ENCODE measurements at places on chromosomes 3 and 15.

DNA sequence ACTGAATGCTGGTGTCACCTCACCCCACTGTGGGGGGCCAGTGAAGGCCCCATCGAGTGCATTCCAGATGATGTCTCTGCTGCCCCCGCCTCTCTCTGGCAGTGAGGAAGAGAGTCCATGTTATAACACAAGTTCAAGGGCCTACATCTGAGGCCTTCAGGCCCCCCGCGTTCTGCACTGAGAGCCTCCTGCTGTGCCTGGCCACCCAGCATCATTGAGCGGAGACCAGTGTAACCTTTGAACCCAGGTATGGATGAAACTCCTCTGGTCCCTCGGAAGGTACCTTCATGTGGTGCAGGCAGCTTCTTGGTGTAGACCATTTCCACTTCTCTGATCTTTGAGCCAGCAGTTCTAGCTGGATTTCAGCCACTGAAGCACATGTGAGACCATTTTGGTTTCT lies 324.9 kb downstream of the OCA2 start:
- DNase-seq: no peak

- DNase-seq: no peak
Measured at GRCh38 chr15:67945951-67946700, 106.3 kb upstream of the RNU6-1 start.

DNA sequence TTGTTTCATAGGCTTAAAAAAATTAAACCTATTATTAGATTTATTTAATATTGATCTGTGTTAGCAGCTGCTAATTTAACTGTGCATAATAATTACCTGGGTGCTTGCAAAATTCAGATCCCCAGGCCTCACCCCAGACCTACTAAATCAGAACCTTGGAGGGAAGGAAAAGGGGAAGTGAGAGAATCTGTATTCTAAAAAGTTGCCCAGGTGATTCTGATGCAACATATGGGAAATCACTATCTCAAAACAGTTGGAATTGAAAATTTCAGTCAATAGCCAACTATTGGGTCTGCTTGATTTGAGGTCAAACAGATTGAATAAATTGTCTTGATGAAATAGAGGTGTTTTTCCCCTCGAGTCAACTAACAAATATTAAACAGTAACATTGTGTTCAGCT lies 538.5 kb upstream of the ADAMTS9 start:
- DNase-seq: no peak

DNA sequence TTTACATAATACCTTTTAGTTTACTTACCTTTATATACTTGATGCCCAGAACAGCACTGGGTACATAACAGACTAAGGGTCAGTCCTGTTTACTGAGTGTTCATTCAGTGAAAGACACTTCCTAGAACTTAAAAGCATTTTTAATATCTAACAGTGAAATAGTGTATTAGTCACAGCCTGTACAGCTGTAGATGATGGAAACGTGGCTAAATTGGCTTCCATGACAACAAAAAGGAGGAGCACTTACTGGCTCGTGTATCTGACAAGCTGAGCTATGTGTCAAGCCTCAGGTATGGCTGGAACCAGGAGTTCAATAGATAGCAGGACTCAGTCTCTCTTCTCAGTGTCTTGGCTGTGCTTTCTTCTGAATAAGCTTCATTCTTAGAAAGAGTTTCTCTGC lies 40.2 kb downstream of the CMTM8 start:
- peak; percentile 36 for DNase-seq

- no peak for DNase-seq
Measured at GRCh38 chr3:190169243-190169642, 48.5 kb upstream of the P3H2 start.

DNA sequence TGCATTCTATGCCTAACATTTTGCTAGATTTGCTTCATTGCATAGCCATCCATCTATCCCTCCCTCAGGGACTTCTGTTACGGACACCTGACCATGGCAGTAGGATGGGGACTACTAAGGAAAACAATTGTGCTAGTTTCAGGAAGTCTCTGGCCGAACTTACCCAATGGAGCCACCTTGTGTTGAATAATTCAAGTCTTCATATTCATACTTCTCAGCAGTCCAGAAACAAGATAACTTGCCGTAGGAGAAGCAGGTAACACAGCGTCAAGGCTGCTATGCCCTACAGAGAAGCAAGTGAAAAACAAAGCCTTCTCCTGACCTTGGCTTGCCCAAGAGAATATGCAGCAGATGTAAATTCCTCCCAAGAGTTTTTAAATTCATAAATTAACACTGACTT lies 685.3 kb downstream of the GRM7 start:
- DNase-seq: no peak

DNA sequence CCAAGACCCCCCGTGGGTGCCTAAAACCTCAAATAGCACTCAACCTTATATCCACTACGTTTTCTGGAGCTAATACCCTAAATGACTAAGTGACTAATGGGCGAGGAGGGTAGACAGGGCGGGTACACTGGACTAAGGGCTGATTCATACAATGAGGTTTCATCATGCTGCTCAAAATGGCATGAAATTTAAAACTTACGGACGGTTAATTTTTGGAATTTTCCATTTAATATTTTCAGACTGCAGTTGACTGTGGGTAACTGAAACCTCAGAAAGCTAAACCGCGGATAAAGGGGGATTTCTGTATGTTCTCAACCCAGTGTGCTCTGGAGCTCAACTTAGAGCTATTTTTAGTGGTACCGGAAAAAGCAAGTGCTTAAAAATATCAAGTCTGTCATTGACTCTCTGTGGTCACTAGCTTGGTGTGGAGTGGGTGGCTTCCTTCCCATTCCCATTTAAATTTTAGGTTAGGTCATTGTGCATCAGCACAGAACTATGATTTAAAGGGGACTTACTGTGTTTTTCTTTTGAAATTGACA lies 72.9 kb downstream of the LRRC28 start:
- no peak for DNase-seq

GRCh38 chr15:75796321-75796720 lies 46.9 kb upstream of the UBE2Q2 start:
- no peak for DNase-seq

DNA sequence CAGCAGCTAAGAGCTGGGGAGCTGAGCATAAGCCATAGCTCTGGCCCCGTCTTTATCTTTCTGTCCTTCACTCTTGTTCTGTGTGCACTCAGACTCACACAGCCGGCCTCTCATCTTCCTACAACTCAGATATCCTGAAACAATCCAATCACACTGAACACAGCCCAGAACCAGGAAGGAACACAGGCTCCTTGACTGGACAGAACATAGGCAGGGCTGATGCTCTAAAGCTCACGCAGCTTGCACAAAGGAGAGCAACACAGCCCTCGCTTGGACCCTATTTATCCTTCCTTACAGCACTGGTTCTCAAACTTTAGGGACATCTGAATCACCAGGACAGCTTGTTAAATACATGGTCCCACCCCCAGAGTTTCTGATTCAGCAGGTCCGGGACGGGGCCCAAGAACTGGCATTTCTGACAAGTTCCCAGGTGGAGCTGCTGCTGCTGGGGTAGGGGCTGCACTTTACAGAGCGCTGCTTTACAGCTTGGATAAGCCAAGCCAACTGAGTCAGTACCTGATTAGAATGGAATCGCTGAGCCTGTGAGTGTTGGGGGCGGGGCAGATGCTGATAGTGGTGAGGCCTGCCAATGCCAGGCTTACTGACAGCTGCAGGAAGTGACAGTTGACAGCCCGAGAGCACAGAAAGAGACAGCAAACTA lies 65.1 kb downstream of the MRPL46 start:
- DNase-seq: no peak

DNA sequence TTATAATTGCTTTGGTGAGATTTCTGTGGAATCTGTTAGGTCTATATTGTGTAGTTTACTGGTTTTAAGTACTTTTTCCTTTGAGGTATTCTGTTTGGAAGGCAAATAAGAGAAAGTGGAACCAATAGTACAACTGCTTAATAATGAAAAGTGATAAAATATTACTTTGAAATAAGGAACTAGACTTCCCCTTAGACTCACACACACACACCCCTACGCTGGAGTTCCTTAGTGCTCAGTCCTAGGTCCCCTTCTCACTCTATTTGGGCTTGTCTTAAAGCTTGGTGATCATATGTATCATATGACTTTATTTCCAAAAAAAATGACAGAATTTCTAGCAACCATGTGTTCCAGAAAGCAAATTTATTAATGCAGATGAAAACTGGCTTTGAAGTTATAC lies 494.0 kb upstream of the TGFBR2 start:
- no peak for DNase-seq

- no peak for DNase-seq
Measured at GRCh38 chr3:12632523-12632922, 31.4 kb downstream of the RAF1 start.

DNA sequence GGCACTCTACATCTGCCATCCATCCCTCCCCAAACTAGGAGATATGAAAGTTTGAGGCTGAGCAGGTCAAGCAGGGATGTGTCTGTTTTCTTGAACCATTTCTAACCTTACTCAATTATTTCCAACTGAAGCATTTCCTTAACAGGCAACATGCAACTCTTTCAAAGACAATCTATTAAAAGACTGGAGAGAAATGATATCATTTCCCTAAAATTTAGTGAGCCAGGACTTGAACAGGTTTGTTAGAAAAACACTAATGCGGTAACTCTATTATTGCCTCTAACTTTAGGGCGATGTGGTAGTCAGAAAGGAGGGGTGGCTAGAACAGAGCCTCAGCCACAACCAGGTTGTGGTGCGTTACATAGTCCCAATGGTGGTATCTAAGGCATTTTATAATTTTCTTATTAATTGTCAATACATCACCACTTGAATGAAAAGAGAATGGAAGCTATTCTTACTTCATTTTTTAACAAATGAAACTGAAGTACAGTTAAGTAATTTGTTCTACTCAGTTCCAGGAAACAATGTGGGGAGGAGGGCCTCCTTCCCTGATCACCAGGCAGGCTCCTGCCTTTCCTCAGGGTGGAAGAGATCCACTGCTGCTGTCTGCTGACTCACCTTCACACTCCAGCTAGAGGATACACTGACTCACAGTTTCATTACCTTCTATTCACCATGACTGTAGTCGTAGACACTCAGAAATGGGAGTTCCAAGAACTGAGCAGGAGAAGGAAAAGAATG lies 22.8 kb downstream of the MYO1E start:
- DNase-seq: peak; percentile 94

GRCh38 chr3:194857469-194858113 lies 171.9 kb downstream of the FAM43A start:
- no peak for DNase-seq

- no peak for DNase-seq
Measured at GRCh38 chr3:138331143-138331894, 1.7 kb upstream of the NME9 start.

DNA sequence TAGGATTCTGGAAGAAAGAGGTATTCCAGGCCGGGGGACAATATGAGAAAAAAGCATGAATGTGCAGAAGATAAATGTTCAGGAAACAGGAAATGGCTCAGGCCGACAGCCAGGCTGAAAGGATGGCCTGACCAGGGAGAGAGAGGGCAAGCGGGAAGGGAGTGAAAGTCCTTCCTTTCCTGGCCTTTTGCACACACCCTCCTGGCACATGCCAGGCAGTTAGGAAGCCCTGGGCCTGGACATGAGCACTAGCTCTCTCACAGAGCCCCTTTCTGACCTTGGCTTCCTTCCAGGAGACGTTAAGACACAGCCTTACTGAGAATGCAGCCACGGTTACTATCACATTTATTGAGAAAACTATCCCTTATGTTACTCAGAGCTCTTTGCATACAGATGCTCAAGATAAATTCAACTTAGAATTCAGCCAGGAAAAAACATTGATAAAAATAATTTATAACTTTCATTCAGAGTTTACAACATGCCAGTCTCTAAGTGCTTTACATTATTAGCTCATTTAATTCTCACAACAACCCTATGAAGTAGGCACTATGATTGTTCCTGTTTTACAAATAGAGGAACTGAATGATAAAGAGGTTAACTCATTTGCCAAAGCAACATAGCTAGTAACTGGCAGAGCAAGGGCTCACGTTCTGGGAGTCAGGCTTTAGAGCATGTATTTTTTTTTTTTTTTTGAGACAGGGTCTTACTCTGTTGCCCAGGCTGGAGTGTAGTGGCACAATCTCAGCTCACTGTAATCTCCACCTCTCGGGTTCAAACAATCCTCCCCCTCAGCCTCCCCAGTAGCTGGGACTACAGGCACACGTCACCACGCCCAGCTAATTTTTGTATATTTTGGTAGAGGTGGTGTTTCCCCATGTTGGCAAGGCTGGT lies 39.4 kb upstream of the SMAD3 start:
- no peak for DNase-seq

DNA sequence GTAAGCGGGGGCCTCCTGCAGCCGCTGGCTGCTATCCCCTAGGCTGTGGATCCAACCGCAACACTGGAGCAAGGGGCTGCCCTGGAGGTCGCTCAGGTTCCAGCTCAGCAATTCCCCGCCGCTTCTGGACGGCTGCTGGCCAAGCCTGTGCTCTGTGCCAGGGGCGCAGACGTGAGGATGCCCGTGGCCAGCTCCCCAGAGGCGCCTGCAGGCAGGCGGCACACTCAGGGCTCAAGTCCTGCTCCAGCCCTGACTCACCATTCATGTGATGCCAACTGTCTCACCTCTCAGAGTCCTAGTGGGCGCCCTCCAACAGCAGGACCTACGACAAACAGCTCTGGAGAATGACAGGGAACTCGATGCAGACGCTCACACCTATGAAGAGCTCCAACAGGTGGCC lies 31.6 kb downstream of the KLHL25 start:
- no peak for DNase-seq

DNA sequence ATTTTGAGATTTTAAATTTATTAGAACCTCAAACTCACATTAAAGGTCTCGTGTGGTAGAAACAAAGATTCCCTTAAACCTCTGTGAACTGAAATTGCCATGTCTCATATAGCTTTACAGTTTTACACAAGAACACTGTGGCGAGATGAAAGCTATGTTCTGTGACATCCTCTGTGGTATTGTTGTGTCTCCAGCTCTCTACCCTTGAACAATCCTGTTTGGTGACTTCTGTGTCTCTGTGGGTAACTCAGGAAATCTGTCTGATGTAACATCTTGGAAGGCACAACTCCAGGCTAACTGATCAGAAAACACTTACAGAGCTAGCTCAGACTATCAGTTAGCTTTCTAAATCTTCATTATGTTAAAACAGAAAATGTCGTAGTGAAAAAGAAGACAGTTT lies 318.8 kb upstream of the GBE1 start:
- DNase-seq: no peak

GRCh38 chr3:189914799-189915198 lies 205.9 kb downstream of the P3H2 start:
- peak; percentile 89 for DNase-seq

GRCh38 chr3:50676031-50676705 lies 1.4 kb downstream of the DOCK3 start:
- no peak for DNase-seq

GRCh38 chr3:14188041-14188754 lies 9.6 kb downstream of the LSM3 start:
- no peak for DNase-seq

GRCh38 chr3:3154879-3155610 lies 24.4 kb downstream of the CRBN start:
- DNase-seq: no peak

GRCh38 chr3:64454179-64454578 lies 228.9 kb upstream of the PRICKLE2 start:
- no peak for DNase-seq

DNA sequence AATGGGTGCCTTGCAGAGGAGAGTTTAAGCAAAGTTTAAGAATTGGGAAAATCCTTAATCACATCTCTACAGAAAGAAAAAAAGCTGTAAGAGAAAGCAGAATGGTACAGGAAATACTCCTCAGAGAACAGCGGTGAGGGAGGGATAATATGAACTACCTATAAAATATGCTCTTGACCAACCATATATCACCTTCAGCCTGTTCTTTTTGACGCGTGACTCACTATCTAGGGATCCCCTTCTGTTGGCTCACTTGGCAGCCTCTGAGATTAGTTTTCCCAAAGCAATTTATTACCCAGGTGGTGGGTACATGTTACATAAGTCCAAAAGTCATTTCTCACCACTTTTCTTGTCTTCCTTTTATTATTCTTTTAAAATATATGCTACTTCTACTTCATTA lies 97.7 kb downstream of the CNTN6 start:
- no peak for DNase-seq
